ENCODE measurements at places on chromosomes 2 and 18.

DNA sequence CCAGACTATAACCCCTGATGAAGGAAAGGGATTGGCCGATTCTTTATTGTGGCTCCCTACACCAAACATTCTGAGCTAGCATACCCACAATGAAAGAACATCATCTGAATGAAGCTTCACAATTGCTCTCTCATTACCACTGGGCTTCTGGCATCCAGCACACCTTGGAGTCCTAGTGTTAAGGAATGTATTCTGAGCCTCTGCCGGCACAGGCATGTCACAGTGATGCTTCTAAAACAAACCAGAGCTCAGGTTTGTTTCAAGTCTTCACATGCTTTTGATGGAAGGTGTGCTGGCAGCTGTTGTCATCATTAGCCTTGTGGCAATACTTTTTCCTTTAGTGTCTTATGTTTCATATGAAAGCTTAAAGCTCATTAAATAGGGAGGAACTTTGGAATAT, 76.3 kb upstream of the RBBP8 start:
- no peak for DNase-seq

DNA sequence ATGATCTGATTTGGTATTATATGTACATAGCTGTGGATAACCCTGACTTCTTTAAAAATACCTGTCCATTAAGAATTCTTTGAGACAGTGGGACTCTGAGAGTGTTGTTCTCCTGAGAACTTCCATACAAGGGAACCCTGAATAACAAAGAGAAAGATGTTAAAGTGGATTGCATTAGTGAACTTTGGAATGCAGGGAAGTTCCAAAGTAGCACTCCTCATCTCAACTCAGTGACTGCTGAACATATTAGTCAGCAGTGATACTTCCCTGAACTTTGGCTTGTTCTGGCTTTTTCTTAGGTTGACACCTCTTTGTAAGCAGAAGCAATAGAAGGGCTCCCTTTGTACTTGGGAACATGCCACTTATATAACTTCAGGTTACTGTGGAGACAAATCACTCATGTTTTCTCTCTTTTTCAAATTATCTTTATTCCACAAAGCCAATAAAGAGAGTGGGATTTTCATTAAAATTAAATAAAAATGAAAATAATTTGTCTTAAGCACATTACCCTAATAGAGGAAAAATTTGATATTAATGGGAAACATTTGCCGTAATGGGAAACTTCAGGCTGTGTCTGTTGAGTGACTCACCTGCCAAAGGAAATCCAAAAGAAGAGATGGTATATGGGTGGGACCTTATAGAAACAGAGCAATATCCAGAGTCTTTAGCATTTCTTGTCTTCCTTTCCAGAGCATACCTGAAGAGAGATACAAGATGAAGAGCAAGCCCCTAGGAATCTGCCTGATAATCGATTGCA, 33.3 kb downstream of the CFLAR start:
- DNase-seq: no peak

DNA sequence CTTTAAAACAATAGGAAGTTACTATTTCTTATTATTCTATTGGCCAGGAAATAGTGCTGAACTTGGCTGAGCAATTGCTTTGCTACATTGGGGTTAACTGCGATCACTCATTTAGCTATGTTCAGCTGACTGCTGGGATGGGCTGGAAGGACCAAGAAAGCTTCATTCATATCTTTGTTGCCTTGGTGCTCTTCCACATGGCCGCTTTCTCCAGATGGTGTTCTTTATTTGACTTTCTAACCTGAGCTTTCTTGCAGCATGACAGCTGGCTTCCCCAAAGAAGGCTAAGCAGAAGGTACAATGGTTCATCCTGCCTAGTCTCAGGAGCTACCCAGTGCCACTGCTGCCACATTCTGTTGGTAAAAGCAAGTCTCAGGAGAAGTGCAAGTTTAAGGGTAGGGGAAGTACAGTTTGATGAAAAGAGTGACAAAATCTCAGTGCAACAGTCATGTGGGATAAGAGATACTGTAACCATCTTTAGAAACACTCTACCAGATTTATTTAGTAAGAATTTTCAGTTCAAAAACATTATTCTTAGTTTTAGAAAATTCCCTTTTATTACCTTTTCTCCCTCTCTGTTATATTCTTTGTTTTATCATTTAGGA, 180.6 kb upstream of the RBMS1 start:
- DNase-seq: no peak

GRCh38 chr2:97763176-97763845, 49.9 kb downstream of the ZAP70 start:
- no peak for DNase-seq

DNA sequence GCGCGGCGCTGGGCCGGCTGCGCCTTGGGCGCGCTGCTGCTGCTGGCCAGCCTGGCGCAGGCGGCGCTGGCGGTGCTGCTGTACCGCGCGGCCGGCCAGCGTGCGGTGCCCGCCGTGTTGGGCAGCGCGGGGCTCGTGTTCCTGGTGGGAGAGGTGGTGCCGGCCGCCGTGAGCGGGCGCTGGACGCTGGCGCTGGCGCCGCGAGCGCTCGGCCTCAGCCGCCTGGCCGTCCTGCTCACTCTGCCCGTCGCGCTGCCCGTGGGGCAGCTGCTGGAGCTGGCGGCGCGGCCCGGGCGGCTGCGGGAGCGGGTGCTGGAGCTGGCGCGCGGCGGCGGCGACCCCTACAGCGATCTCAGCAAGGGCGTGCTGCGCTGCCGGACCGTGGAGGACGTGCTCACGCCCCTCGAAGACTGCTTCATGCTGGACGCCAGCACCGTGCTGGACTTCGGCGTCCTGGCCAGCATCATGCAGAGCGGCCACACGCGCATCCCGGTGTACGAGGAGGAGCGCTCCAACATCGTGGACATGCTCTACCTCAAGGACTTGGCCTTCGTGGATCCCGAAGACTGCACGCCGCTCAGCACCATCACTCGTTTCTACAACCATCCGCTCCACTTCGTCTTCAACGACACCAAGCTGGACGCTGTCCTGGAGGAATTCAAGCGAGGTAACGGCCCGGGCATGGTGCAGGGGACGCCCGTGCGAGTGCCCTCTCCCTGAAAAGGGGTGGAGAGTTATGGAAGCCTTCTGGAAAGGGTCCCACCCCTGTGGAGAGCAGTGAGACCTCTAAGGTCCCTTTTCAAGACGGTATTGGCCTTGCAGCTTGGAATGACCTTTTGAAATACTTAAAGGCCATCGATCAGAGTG, 1.0 kb downstream of the CNNM3 start:
- DNase-seq: no peak

GRCh38 chr2:1664698-1665097, 79.6 kb downstream of the PXDN start:
- no peak for DNase-seq

DNA sequence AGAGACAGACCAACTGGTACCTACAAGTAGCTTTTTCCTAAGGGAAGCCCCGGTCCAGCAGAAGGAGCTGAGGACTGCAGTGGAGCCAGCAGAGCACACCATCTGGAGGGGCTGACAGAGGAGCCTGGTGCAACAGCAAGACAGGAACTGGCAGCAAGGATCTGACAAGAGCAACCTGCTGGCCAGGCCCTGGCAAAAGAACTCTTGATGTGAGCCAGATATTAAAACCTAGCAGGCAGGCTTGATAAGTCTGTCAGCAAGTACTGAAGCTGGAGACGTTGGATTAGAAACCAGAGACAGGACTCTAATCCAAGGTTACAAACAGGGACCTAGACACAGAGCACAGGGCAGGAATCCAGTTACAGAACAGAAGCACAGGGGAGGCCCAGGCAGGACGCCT, 260.7 kb upstream of the MGAT5 start:
- DNase-seq: no peak

- no peak for DNase-seq
Measured at GRCh38 chr2:26511466-26511865, 33.5 kb upstream of the OTOF start.

- no peak for DNase-seq
Measured at GRCh38 chr2:106642679-106643078, 155.5 kb downstream of the CD8B2 start.

GRCh38 chr2:55120634-55121359, 70.5 kb upstream of the RTN4 start:
- DNase-seq: no peak

- no peak for DNase-seq
Measured at GRCh38 chr2:25063876-25064660, 22.2 kb downstream of the EFR3B start.

DNA sequence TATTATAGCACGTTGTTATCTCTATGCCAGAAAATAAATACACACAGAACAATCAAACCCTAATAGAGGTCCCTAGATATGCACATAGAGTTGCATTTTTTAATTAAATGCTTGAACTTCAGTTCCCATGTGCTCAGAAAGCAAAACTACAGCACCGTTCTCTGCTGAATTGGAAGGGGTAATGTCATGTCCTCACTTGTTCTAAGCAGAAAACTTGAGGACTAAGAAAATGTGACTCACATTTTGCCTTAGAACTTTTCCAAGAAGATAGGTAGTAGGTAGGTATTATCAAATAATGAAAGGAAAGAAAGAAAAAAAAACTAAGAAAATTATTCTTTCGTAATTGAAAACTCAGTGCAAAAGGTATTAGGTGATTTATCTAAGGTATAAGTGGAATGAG, 607.3 kb downstream of the ERBB4 start:
- no peak for DNase-seq

GRCh38 chr2:71560638-71561011, 107.3 kb downstream of the DYSF start:
- no peak for DNase-seq

GRCh38 chr2:234308813-234309195, 188.1 kb downstream of the ARL4C start:
- DNase-seq: peak; percentile 44

DNA sequence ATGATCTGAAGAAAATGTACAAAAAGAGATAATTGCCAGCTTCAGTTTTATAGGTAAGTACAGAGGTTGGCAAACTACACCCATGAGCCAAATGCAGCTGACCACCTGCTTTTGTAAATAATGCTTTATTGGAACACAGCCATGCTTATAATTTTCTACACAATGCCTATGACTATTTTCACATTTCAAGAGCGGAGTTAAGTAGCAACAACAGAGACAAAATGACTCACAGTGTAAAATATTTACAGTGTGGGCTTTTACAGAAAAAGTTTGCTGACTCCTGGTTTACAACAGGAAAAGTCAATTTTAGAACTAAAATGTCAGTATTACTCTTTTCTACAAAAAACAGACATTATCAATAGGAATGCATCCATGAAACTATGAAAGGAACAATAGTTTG, 26.0 kb downstream of the CWC22 start:
- DNase-seq: no peak
